Activated CD8-positive, alpha-beta T cell treated with anti-CD3 and anti-CD28 coated beads for 36 hours (primary cell): ENCODE measurements at places on chromosomes 4 and X. TPM values are rescaled to one million over a fixed set of nuclear protein-coding genes. Genes with fewer than 3 reads are reported as not detected.

GRCh38 chr4:150126201-150126863, 48.1 kb downstream of the DCLK2 start:
- peaks cover 9% of the 10 kb centered on the region for H3K27me3 ChIP-seq
- DNase-seq, result no peak
- H3K36me3 ChIP-seq, result no peaks in the 10 kb centered on the region
- H3K4me1 ChIP-seq, result no peaks in the 10 kb centered on the region
- no peak overlapping the region for H3K27ac ChIP-seq
- no peak overlapping the region for H3K4me3 ChIP-seq

GRCh38 chr4:113009461-113009860, 40.0 kb upstream of the ANK2 start:
- no peaks in the 10 kb centered on the region for H3K27me3 ChIP-seq
- no peak overlapping the region for H3K4me3 ChIP-seq
- H3K36me3 ChIP-seq, result no peaks in the 10 kb centered on the region
- no peaks in the 10 kb centered on the region for H3K4me1 ChIP-seq
- no peak for DNase-seq
- H3K27ac ChIP-seq, result no peak overlapping the region

GRCh38 chr4:111689214-111689613, 456.0 kb upstream of the FAM241A start:
- no peak for DNase-seq
- no peaks in the 10 kb centered on the region for H3K36me3 ChIP-seq
- H3K4me3 ChIP-seq, result no peak overlapping the region
- H3K4me1 ChIP-seq, result no peaks in the 10 kb centered on the region

DNA sequence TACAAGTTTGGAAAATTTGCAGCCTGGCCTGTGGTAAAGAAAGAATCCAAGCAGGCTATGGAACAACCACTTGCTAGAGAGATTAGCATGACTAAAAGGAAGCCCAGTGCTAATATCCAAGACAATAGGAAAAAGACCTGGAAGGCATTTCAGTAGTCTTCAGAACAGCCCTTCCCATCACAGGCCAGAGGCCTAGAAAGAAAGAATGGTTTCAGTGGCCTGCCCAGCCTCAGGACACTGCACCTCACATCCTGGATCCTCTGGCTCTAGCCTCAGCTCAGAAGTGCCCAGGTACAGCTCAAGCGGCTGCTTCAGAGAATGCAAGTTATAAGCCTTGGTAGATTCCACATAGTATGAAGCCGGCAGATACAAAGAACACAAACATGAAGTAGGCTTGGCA, 449.8 kb upstream of the AR start:
- H3K36me3 ChIP-seq, result no peaks in the 10 kb centered on the region
- no peak for DNase-seq
- no peak overlapping the region for H3K27ac ChIP-seq
- H3K4me1 ChIP-seq, result no peaks in the 10 kb centered on the region
- H3K4me3 ChIP-seq, result no peak overlapping the region
- H3K27me3 ChIP-seq, result no peaks in the 10 kb centered on the region

DNA sequence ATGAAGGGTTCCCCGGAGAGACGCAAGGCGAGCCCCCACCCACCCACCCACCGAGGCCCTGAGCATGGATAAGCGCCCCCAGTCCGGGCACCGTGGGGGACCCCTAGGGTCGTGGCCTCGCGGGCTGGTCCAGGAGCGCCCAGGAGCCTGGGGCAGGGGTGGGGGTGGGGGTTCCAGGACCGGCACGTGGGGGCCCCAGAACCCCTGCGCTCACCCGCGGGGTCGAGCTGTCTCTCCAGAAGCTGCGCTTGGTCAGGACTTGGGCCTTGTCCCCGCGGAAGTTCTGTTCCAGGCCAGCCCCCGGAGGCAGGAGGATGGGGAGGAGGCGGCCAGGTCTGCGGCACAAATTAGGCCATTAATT, 11.2 kb upstream of the SHOX start:
- H3K27me3 ChIP-seq, result peaks cover 38% of the 10 kb centered on the region
- DNase-seq, result no peak
- peaks cover 4% of the 10 kb centered on the region for H3K4me1 ChIP-seq
- H3K27ac ChIP-seq, result no peak overlapping the region
- no peaks in the 10 kb centered on the region for H3K36me3 ChIP-seq

PDGFRA gene
- total RNA-seq, result not detected
